ENCODE measurements at places on chromosomes 4 and X. TPM values are rescaled to one million over a fixed set of nuclear protein-coding genes. Genes with fewer than 3 reads are reported as not detected.

MAGEC1 gene
- not detected for total RNA-seq

DNA sequence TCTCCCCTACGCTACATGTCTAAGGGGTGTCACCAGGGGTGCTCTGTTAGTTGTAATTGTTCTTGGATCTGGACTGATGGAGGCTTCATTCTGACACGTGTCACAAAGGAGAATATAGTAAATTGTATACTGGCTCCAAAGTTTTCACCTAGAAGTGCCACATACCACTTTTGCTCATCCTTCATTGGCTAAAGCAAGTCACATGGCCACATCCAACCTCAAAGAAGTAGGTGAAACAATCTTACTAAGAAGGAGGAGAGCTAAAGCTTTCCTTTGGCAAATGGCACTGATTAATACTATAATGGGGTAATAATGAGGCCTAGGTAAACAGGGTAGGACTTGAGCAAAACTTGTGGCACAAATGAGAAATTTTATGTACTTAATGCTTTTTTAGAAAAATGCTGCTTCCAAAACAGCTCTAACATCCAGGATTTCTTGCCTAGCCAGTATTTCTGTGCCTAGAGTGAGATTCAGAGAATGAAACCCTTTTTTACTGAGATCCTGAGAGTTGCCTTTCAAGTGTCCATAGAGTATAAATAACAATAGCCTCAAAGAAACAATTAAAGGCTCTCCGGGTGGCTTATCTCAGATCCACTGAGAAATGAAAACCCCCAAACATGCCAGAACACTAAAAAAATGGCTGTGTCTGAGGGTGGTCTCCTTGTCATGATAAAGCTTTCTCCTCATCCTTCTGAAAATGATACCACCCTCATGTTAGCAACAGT, 34.7 kb downstream of the NHS start:
- DNase-seq = no peak

GRCh38 chrX:19659929-19660328, 144.6 kb upstream of the MAP3K15 start:
- DNase-seq = no peak

PWWP3B gene
- total RNA-seq = 10.0 TPM

SLC4A4 gene
- 25.6 TPM for total RNA-seq
